ENCODE measurements at places on chromosomes 12 and 14.

- no peak for DNase-seq
Observed at GRCh38 chr12:5624486-5625272, 192.8 kb downstream of the NTF3 start.

DNA sequence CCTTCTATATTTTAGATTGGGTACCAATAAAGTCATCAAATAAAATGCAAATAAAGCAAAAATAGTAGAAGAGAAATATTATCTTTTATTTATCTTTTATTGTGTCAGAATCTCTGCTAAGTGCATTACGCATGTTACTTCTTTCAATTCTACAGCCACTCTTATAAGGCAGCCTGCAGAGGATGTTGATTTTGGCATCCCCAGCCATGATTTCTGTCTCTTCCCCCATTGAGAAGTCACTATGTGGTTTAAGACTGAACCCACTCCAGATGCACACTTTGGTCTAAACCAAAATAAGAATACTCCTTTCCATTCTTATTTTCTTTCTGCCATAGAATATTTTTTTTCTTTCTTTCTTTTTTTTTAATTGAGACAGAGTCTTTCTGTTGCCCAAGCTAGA is 56.0 kb upstream of the ACSS3 start:
- DNase-seq = no peak

- DNase-seq = no peak
Observed at GRCh38 chr14:55519473-55520080, 60.4 kb upstream of the KTN1 start.

DNA sequence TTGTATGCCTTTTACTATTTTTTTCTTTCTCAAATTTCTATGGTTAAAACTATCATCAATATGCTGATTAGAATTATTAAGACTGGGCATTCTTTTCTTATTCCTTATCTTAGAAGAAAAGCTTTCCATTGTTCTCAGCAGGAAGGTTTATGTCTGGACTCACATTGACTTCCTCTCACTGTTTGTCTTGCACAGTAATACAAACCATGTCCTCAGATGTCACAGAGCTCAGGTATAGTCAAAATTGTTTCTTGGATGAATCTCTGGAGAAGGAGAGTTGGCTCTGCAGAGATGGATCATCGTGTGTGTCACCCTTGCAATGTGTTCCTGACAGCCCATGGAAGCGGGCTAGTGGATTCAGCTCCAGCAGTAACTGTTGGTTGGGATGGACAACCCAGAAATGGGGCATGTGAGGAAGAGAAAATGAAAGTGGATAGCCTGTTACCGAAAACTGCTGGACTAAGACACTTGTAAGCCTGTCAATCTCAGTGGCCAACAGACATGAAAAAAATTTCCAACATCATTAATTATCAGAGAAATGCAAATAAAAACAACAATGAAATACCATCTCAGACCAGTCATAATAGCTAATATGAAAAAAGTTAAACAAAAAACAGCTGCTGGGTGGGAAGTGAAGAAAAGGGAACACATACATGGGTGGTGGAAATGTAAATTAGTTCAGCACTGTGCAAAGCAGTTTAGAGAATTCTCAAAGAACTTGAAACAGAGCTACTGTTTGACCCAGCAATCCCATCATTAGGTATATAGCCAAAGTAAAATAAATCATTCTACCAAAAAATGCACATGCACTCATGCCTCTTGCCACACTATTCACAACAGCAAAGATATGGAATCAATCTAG is 967.8 kb downstream of the TMEM121 start:
- DNase-seq = no peak

GRCh38 chr14:104224506-104225277 is 86.3 kb downstream of the KIF26A start:
- DNase-seq = no peak

DNA sequence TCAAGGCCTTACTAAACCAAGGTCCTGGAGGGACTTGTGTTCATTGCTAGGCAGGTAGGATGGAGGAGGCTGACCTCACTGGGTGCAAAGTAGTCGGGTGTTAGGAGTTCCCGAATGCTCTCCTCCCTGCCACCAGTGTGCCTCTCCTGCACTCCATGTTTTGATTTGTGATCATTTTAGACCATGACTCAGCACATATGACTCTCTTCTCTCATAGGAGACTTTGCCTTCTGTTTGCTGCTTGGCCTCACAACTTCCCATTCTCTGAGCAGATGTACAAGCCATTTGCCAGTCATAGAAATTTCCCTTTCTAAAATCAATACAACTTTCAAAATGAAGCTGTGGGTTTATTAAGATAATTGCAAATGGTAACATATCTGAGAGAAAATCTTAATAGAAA is 46.6 kb upstream of the LRIG3 start:
- no peak for DNase-seq

DNA sequence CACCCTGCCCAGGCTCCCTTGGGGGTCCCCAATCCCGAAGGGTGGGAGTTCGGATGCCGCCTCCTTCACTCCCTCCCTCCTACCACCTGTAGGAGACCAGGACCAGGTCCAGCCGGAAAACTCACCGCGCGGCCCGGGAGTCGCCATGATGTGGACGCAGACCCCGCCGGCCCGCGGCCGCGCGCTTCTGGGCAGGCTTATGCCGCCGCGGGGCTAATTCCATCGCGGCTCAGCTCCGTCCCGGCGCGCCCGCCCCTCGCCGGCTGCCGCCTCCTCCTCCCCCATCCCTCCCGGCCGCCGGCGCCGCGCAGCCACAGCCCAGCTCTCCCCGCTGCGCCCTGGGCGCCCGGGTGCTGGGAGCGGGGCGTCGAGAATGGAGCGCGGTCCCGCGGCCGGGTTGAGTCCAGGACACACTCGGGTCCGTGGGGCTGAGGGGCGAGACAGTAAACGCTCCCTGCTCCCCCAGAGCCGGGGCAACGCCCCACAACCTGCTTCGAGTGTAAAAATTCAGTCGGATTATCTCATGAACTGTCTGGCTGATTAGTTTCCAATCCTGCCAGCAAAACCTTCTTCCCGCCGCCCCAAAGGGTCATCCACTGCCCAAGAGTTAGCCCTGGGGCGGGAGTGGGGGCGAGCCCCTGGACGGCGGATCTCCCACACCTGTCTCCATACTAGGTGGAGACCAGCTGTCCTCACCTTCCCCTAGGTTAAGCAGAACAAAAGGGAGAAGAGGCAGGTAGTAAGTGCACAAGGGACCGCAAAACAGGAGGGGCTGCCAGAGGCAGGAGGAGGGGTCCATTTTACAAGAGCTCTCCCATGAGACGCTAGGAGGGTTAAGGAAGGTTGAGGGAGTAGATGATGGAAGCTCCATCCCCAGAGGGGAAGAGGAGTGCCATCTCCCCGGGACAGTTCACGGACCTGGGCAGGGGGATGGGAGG is at the start of gene ANO2:
Gene ANO2, minus strand, starts transcription at position 189 of the 938 bp plus-strand sequence. Its CDS starts 42 bp downstream, at position 147.
- DNase-seq = no peak

- DNase-seq = no peak
Observed at GRCh38 chr14:21072781-21073339, 2.8 kb downstream of the ARHGEF40 start.

GRCh38 chr14:99602054-99602787 is 1.8 kb downstream of the CCDC85C start:
- DNase-seq = no peak

GRCh38 chr12:92502417-92503028 is 200.3 kb upstream of the PLEKHG7 start:
- DNase-seq = no peak

DNA sequence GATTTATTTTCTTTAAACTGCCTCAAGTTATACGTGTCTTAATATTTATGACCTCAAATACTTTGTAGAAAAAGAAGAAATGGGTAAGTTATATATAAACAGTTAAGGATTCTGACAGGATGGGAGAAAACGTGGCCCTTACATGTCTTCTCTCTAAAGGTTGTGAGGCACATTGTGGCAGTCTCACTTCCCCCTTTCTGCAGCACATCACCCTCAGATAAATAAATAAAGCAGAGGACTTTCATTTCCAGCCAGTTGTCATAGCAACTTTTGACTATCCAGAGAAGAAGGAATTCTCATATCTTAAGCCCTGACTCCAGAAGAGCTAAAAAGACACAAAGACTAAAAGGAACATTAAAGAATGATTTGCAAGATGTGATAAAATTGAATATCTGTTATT is 28.8 kb upstream of the CEP83 start:
- no peak for DNase-seq

DNA sequence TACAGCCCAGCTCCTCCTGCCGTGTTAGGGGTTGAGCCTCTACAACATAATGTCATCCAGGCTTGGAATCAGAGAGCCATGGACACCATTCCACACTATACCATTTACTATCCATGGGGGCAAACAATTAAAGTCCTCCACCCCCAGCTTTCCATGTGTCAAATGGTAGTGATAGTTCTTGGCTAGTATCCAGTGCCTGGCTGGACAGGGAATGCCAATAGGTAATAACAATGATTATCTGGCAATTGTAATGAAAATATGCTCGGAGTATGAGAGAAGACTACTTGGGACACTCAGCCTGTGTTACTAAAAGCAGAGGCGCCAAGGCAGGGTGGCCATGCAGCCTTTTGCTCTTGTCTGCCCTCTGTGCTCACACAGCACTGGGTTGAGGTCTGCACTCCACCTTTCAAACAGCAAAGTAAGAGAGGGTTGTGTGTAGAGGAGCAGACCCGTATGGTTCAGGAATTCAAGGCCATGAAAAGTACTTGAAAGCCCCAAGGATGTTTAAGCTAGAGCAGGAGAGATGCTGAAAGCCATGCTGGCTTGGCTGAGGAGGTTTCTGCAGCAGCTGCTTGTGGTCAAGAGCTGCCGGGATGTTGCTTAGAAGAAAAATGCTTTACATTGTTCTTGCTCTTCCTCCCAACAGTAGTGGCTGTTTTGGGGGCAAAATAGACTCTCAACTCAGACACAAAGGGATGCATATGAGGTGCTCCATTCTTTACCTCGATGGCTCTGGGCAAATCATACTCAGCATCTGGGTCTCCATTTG is 10.6 kb downstream of the SERPINA3 start:
- DNase-seq = no peak

GRCh38 chr12:71766202-71766601 is 11.5 kb downstream of the RAB21 start:
- no peak for DNase-seq

GRCh38 chr12:86698641-86698980 is 442.4 kb upstream of the MGAT4C start:
- no peak for DNase-seq

DNA sequence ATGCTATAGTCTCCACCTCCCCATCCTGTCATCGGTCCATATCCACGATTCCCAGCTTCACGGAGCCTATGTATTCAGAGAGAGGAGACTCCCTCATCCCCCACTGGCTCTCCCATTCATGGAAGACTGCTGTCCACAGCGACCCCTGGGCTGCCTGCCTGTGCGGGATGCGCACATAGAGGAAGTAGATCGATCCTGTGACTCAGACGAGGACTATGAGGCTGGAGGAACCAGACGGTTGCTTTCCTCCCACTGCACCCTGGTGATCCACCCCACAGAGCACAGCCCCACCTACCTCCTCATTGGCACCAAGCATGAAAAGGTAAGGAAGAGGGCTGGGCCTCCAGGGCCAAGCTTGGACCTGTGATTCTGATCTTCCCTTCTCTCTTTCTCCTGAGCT is 24.4 kb downstream of the PIGH start:
- no peak for DNase-seq

Measured in tibial nerve (tissue), 4 donors.